ENCODE measurements at places on chromosomes 6 and 20. TPM values are rescaled to one million over a fixed set of nuclear protein-coding genes. Genes with fewer than 3 reads are reported as not detected.
A peak's percentile ranks its signal among the peaks of the same experiment; 100 is the strongest.

DNA sequence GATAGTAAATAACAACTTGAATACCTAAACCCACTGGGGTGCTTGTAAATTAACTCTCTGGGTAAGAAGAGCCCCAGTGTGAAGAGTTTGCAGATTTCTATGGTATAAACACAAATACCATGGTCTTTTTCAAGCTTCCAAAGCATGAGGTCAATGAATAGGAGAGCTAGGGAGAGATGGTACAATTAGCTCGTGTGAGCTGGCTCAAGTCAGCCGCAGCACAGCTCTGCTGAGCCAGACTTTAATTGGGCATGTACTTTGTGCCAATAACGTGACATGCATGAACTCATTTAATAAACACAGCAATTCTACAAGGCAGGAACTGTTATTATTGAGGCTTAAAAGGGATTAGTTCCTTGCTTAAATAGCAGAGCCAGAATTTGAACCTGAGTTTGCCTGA is 684.2 kb downstream of the KIF16B start:
- no peak overlapping the region for H3K4me3 ChIP-seq
- no peaks in the 10 kb centered on the region for H3K36me3 ChIP-seq
- H3K27ac ChIP-seq, result peak overlapping the region; percentile 2
- peak; percentile 17 for DNase-seq
- H3K4me1 ChIP-seq, result no peaks in the 10 kb centered on the region

GRCh38 chr6:31357886-31358285 is 907 bp upstream of the HLA-B start:
- DNase-seq, result no peak
- no peak overlapping the region for H3K4me3 ChIP-seq
- peak overlapping the region; percentile 94 for H3K27ac ChIP-seq
- H3K36me3 ChIP-seq, result peaks cover 26% of the 10 kb centered on the region

DNA sequence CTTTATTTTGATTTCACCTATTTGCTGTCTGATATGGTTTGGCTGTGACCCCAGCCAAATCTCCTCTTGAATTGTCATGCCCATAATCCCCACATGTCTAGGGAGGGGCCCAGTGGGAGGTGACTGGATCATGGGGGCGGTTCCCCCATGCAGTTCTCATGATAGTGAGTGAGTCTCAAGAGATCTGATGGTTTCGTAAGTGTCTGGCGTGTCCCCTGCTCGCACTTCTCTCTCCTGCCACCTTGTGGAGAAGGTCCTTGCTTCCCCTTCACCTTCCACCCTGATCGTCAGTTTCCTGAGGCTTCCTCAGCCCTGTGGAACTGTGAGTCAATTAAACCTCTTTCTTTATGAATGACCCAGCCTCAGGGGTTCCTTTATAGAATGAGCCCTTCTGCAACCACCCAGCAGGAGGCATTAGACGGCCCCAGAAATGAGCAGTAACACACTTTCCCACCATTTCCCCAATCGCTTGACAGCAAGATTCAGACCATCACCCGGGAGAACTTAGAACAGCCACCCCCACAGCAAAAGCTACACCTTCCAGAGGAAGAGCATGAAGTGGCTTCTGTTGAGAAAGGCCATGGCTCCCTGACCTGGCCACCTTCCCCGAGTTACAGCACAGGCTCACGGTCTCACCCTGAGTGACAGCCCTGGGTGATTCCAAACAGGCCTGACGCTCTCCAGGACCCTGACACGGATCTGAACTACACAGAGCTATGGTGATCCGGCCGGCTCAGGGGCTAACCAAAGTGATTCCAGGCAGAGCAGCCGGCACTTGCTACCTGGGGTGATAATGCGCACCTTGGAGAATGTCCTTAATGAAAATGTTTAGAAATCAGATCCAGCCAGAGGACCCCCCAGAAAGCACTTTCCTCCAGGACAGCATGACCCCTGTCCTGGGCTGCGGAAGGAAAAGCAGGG is 131.2 kb upstream of the CDH4 start:
- H3K36me3 ChIP-seq, result no peaks in the 10 kb centered on the region
- H3K4me3 ChIP-seq, result no peak overlapping the region
- H3K4me1 ChIP-seq, result no peaks in the 10 kb centered on the region
- DNase-seq, result peak; percentile 74
- no peaks in the 10 kb centered on the region for H3K27me3 ChIP-seq

- no peak overlapping the region for H3K27ac ChIP-seq
- no peaks in the 10 kb centered on the region for H3K27me3 ChIP-seq
- no peaks in the 10 kb centered on the region for H3K4me1 ChIP-seq
- DNase-seq, result no peak
- H3K36me3 ChIP-seq, result no peaks in the 10 kb centered on the region
- no peak overlapping the region for H3K4me3 ChIP-seq
Observed at GRCh38 chr20:2162125-2162822, 60.6 kb downstream of the STK35 start.

DNA sequence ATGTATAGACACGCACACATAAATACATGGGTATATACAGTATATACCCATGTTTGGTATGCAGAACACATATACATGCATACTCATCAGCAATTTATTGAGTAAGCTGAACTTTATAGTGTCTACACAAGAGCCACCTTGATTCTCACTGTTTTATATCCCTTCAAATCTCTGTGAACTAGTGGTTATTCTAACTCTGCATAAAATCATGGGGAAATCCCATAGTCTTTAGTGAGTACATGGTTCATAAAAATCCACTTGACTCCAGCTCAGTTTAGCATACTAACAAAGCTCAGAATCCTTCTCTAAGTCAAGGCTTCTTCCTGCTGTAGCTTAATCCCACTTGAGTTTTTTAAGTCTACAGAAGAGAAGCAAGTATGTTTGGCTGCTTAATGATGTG is 104.1 kb downstream of the THEMIS start:
- H3K27ac ChIP-seq, result no peak overlapping the region
- no peaks in the 10 kb centered on the region for H3K36me3 ChIP-seq
- H3K4me1 ChIP-seq, result no peaks in the 10 kb centered on the region
- no peak for DNase-seq

DNA sequence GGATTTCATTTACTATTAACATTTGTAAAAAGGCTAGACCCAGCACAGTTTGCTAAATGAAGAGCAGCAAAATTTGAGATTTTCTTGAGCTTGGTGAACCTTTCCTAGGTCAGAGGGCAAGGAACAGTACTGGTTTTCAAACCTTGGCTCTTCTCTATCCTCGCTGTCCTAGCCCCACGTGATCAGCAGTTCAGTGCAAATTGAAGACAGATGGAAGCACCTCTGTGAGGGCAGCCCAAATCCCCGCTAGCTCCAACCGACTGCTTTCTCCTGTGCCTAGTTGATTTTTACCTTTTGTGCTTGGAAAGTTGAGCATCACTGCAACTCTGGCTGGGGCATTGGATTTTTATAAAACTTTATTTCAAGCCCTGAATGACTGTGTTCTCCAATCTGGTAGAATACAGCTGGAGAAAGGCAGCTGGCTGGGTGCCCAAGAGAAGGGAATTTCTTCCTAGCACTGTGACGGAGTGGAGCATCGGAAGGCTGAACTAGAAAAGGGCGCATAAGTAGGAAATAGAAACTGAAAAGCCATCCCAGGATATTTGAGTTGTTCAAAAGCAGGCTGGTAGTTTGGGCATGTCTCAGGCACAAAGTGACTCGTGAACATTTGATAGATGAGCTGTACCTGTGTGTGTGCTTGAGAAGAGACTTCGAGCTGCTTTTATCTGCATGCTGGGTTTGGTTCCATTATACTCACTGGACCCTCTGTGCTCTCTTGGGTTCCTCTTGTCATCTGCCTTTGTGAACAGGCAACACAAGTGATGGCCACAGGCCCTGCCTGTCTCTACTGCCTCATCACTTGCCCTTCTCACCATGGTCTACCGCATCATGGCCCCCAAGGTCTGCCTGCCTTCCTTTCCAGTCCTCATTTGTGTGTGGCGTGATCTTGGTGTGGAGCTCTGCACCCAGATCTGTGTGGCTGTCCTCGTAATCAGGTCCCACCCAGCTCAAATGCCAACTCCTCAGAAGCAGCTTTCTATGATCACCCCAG is 2.3 kb downstream of the RNF114 start:
- H3K27me3 ChIP-seq, result no peaks in the 10 kb centered on the region
- DNase-seq, result peak; percentile 76

DNA sequence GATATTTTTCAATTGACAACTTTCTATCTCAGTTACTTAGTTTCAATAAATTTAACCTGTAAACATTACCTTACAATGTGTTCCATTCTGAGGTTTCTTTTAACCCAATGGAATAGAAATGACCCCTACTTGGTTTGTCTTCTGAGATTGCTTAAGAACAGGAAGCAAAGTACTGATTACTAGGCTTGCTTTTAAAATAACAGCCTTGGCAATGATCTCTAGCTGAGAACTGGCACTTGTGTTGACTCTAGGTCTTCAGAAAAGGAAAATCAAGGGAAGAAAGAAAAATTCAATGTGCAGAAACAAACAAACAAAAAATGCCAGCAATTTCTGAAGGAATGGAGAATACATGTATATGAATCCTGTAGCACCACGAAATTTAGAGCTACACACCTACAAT is 66.1 kb downstream of the SYNE1 start:
- no peak overlapping the region for H3K27ac ChIP-seq
- peaks cover 42% of the 10 kb centered on the region for H3K4me1 ChIP-seq
- no peaks in the 10 kb centered on the region for H3K36me3 ChIP-seq
- no peak for DNase-seq

DNA sequence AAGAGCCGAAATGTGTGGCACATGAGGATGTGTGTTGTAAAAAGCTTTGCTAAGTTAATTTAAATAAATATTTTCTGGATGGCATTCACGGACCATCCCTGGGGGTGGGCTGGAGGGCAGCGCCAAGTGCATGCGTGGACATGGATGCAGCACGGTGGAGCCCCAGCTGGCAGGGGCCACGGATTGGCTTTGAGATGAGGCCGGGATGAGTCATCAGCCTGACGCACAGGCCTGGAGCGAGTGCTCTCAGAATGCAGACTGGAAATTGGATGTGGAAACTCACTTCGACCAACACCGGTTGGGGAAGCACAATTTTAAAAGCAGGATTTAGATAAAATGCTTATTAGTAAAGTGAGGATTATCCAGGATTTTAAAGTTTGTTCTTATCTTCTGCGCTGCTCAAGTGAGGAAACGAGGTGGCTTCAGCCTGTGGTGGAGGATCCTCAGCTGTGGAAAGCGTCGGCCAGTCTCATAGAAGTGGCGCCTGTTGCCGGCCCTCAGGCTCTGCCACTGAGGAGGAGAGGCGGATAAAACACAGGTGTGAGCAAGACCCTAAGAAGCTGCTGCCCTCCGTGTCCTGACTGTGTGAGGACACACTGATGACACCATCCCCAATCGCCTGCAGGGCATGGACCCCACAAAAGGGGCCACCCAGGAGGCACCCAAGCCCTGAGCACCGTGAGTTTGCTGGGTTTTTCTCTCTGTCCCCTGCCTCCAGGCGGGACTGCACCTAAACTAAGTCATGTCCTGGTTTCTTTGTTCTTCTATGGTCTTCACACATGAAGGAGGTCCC is 279.7 kb downstream of the CDH4 start:
- H3K27ac ChIP-seq, result no peak overlapping the region
- no peaks in the 10 kb centered on the region for H3K27me3 ChIP-seq
- DNase-seq, result no peak
- H3K4me3 ChIP-seq, result no peak overlapping the region
- no peaks in the 10 kb centered on the region for H3K36me3 ChIP-seq
- no peaks in the 10 kb centered on the region for H3K4me1 ChIP-seq

DNA sequence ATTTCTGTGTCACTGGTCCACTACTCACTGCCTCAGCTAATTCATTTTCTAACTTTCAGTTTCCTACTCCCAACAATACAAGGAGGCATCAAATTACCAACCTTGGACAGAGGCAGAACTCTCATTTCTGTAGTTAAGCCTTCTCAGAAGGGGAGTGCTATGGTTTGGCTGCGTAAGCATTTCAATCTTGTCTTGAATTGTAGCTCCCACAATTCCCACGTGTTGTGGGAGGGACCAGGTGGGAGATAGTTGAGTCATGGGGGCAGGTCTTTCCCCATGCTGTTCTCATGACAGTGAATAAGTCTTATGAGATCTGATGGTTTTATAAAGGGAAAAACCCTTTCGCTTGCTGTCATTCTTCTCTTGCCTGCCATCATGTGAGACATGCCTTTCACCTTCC is 22.9 kb downstream of the HLA-DRA start:
- DNase-seq, result no peak
- no peak overlapping the region for H3K4me3 ChIP-seq
- no peaks in the 10 kb centered on the region for H3K4me1 ChIP-seq
- no peaks in the 10 kb centered on the region for H3K36me3 ChIP-seq
- no peak overlapping the region for H3K27ac ChIP-seq

DNA sequence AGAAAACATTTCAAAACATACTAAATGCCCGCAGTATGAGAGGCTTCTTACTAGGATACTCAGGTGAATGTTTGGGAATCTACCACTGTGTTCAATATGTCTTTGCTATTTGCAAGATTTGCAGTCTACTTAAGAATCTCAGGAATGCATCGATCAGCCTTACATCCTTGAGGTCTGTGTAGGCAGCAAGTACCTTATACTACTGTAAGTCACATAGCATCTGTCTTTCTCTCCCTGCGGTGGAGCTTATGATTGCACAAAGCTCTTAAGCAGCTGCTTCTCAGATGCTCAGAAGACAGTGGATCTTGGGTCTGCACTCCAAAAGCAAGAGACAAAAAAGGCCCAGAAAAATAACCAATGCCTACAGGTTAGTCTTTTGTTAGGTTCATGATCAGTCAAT is 21.4 kb downstream of the PCSK2 start:
- H3K4me3 ChIP-seq, result no peak overlapping the region
- no peaks in the 10 kb centered on the region for H3K36me3 ChIP-seq
- H3K27me3 ChIP-seq, result no peaks in the 10 kb centered on the region

DNA sequence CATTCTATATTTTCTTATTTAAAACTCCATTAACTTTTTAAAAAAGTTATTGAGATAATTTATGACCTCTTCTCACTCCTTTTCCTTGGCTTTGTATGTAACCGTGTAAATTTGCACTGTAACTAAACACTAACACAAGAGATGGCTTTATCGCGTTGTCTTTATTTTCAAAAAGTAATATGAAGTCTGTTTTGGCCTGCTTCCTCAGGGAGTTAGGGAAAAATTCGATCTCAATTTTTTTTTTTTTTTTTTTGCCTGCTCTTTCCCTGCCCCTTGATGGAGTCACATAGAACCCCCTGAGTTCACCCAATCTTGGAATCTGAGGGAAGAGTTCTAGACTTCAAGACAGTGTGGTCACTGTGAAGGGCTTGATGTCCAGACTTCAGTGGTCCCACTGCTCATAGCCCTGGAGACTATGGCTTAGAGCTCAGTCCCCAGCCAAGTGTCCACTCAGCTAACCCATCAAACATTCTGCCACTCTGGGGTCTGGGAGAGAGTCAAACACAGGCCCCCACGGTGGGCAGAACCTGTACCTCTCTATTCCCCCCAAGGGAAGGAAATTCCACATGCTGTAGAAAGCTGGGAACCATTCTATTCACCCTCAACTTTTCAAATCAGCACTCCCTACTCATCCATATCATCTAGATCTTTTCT is 15.7 kb upstream of the TBC1D22B start:
- H3K4me1 ChIP-seq, result peaks cover 48% of the 10 kb centered on the region
- no peaks in the 10 kb centered on the region for H3K27me3 ChIP-seq
- no peak for DNase-seq

AHI1 gene
- total RNA-seq, result 89.9 TPM

CALHM5 gene
- under 0.01 TPM for total RNA-seq

C20orf204 gene
- not detected for total RNA-seq

MLN gene
- not detected for total RNA-seq

MAS1 gene
- total RNA-seq, result not detected
